T-cell (primary cell): ENCODE measurements at places on chromosomes 12 and 14. TPM values are rescaled to one million over a fixed set of nuclear protein-coding genes. Genes with fewer than 3 reads are reported as not detected.

The AQP5 gene
- total RNA-seq = not detected

The DUSP16 gene
- 64.6 TPM for total RNA-seq

The GEMIN2 gene
- 12.4 TPM for total RNA-seq

The PLEKHH1 gene
- 1.0 TPM for total RNA-seq

GRCh38 chr12:81015510-81015909 is 62.4 kb upstream of the ACSS3 start:
- no peak for DNase-seq

DNA sequence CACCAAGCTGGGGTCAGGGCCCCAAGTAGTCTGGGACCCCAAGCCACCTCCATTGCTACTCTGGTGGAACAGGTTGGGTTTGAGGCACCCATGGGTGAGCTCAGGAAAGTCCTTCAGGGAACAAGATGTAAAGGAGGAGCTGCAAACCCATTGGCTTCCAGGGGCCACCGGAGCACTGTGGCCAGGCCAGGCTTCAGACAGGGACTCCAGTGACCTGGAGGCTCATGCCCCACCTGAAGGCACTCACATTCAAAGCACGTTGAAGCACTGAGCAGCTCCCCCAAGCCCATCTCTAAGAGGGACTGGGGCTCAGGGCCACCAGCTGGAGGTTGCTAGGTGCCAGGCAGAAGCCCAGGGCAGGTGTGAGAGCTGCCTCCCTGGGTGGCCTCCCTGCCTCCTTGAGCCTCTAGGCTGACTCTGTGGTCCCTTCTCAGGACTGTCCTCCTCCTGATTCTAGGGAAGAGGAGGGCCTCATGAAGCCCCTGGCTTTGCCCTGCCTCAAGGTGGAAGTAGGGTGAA is 49.1 kb downstream of the FAM222A start:
- no peak for DNase-seq
